IPS DF 6.9 (cell line): ENCODE measurements at places on chromosomes 5 and 9.

DNA sequence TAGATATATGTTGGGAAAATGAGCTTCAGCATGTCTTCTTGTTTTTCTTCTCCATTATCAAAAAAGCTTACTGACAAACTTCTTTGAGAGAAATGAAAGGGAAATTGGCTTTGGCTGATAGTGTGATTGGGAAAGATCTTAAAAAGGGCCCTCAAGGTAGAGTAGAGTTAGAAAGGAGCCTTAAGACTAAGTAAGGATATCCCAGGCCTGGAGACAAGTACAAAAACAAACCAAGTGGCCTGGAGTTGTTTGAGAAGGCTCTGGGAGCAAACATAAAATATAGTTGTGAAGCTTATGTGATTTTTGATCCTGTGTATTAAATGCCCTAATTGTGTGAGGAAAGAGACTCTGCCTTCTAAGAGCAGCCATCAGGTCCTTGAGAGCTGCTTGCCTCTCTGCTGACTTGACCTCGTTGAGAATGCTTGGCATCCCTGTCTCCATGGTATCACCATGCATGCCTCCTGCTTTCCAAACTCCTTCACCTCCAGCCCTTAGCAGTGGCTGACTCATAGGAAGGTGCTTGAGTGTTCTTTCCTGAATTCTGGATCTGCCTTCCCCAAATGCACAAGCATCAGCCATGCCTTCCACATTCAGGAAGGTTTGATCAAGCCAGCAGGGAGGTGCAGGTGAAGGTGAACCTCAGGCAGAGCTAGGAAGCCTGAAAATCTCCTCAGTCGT lies 78.9 kb downstream of the SMARCA2 start:
- no peaks in the 10 kb centered on the region for H3K27me3 ChIP-seq
- no peaks in the 10 kb centered on the region for H3K36me3 ChIP-seq
- no peaks in the 10 kb centered on the region; the same call in 1 of the 2 replicates for H3K4me1 ChIP-seq
- DNase-seq = peak; percentile 20
- H3K27ac ChIP-seq = no peak overlapping the region
- H3K4me3 ChIP-seq = no peak overlapping the region

DNA sequence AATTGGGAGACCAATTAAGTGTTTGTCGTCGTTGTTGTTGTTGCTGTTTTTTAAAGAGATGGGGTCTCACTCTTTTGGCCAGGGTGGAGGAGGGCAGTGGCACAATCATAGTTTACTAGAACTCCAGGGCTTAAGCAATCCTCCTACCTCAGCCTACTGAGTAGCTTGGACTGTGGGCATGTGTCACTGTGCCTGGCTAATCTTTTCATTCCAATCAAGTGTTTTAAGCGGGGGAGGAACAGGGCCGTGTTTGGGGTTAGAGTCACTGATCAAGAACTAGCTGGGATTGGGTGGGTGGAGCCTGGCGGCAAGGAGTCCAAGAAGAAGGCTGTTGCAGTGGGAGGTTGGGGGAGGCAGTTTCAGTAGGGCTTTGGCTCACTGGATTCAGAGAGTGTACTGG lies 13.8 kb downstream of the SNX30 start:
- no peaks in the 10 kb centered on the region for H3K36me3 ChIP-seq
- H3K27me3 ChIP-seq = no peaks in the 10 kb centered on the region
- no peak overlapping the region for H3K4me3 ChIP-seq
- no peak overlapping the region for H3K27ac ChIP-seq
- H3K4me1 ChIP-seq = 0 out of 2 replicates have a peak, but pooled peaks cover 1% of the 10 kb centered on the region

- DNase-seq = no peak
- no peaks in the 10 kb centered on the region for H3K4me1 ChIP-seq
- no peaks in the 10 kb centered on the region for H3K27me3 ChIP-seq
- no peaks in the 10 kb centered on the region for H3K36me3 ChIP-seq
These were observed 166.7 kb upstream of the SNX2 start for GRCh38 chr5:122608222-122608621.

DNA sequence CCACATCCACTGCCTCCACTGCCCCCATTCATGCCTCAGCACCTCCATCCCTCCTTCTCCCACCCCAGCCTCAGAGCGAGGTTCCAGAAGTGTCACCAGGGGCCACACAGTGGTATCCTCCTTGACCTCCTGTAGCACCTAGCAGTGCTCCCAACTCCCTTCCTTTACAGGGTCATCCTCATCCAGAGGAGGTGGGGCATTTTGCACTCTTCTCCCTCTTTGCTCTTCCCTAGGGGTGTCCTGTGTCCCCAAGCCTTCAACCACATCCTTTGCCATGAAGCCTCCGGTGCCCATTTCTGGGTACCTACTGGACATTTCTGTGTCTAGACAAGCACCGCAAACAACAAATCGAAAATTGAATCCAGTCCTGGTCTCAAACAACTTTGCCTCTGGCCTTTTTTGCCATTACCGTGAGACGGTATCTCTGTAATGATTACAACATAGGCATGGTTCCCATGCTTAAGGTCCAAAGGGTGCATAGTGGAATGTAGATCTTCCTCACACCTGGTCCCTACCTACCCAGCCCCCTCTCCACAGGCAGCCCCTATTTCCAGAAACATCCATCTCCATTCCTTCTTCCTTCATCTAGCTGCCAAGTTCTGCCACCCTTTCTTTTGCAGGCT lies 17.6 kb downstream of the WWC1 start:
- H3K27me3 ChIP-seq = no peaks in the 10 kb centered on the region; the same call in 1 of the 2 replicates
- peaks cover 2% of the 10 kb centered on the region; the same call in 1 of the 2 replicates for H3K4me1 ChIP-seq
- no peak overlapping the region for H3K4me3 ChIP-seq
- H3K36me3 ChIP-seq = no peaks in the 10 kb centered on the region

- no peak within 1 kb of the TSS for H3K27ac ChIP-seq
- H3K4me1 ChIP-seq = peaks cover 9% of the 10 kb centered on the region
- H3K36me3 ChIP-seq = no peaks in the 10 kb centered on the region
- H3K4me3 ChIP-seq = peak within 1 kb of the TSS; percentile 79
These were observed at the start of gene GPSM1 for GRCh38 chr9:136327304-136327974. GPSM1 (plus strand) TSS chr9:136327539; CDS start chr9:136327696, 157 bp downstream.

DNA sequence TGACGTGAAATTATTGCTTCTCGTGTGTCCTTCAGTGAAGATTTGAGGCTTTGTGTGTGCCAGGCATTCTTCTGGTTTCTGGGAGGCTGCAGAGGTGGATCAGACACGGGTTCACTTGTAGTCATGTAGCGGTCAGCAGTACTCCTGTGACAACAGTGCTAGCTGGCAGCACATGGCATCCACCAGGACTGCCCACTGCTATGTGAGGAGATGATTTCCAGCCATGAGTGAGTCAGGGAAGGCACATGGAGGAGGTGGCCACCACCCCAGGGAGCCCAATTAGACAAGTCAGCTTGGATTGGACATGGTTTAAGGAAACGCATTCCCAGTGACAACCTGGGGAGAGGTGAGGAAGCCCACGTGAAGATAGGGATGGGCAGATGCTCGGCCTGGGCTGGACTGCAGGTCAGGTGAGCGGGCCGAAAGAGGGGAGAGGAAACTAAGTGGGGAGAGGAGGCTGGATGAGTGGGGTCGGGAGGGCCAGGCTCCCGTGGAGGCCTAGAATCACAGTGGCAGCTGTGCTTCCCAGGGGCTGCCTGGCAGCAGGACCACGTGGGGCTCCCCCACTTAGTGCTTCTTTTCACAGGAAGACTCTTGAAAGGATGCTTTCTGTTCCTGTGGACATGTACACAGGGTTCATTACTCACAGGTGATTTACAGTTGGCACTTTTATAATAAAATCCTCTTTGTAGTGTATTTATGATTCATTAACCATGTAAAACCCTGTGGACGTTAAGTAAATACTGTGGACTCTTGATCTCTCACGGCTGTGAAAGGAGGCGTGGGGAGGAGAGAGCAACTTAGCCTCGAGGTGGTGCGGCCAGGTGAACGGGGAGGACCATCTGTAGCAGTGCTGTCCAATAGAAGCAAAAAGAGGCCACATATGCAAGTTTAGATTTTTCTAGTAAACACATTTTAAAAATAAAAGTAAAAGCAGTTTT lies 80.0 kb upstream of the OTULINL start:
- no peak overlapping the region for H3K27ac ChIP-seq
- H3K27me3 ChIP-seq = no peaks in the 10 kb centered on the region
- H3K36me3 ChIP-seq = peaks cover 15% of the 10 kb centered on the region
- H3K4me1 ChIP-seq = no peaks in the 10 kb centered on the region
- DNase-seq = no peak
- no peak overlapping the region for H3K4me3 ChIP-seq

DNA sequence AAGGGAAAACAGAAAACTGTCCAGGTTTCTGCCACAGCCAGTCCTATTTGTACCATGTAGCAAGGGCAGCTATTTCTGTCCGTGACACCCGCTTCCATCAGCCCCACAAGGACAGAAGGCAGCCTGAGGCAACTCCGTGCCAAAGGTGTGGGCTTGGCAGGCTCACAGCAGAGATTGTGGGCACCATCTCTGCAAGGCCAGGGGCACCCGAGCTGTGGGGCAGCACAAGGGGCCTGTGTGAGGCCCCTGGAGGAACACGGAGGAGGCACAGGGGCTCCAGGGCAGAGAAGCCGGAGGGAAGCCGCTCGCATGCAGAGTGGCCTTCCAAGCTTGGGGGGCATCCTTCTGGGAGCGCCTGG lies 43.5 kb downstream of the COL23A1 start:
- no peak overlapping the region for H3K4me3 ChIP-seq
- DNase-seq = no peak
- no peaks in the 10 kb centered on the region for H3K36me3 ChIP-seq
- H3K27me3 ChIP-seq = no peaks in the 10 kb centered on the region
- no peak overlapping the region for H3K27ac ChIP-seq
- peaks cover 2% of the 10 kb centered on the region; the same call in 1 of the 2 replicates for H3K4me1 ChIP-seq

DNA sequence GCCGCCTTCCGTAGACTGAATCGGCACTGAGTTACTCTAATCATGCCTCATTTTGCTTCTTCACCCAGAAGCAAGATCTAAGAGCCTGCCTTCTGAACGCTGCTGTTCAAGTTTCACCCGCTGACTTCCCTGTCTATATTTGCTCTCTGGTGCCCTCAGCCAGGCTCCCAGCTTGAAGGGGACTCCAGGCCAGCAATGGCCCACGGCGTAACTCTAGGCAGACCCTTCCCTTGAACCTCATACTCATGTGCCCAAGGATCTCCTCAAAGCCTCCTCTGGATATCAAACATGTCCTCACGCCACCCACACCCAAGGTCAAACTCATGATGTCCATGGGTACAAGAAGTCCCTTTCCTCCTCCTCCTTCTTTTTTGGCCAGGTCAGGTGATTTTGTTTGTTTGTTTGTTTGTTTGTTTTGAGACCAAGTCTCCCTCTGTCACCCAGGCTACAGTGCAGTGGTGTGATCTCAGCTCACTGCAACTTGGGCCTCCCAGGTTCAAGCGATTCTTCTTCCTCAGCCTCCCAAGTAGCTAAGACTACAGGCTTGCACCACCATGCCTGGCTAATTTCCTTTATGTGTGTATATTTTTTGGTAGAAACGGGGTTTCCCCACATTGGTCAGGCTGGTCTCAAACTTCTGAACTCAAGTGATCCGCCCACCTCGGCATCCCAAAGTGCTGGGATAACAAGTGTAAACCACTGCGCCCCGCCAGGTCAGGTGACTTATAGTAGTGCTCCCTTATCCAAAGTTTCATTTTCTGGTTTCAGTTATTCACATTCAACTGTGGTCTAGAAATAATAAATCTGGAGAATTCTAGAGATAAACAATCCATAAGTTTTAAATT lies 239.0 kb downstream of the SYK start:
- H3K27me3 ChIP-seq = no peaks in the 10 kb centered on the region
- H3K4me1 ChIP-seq = peaks cover 2% of the 10 kb centered on the region; the same call in 1 of the 2 replicates
- H3K36me3 ChIP-seq = no peaks in the 10 kb centered on the region

DNA sequence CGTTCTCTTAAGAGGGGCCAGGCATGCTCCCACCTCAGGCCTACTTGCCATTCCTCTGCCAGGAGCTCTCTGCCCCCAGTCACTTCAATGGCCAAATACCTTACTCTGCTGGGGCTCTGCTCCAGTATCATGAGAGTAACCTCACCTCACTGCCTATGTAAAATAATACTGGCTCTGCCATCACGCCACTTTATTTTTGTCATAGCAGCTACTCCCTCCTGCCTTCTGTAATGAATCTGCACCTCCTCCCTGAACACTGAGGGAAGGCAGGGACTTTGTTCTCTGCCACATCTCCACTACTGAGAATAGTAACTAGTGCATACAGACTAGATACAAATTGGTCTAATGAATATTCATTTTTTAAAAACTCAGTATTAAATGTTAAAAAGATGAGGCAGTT lies 33.8 kb downstream of the MACROH2A1 start:
- no peaks in the 10 kb centered on the region for H3K27me3 ChIP-seq
- no peaks in the 10 kb centered on the region; the same call in 1 of the 2 replicates for H3K4me1 ChIP-seq
- no peak for DNase-seq
- H3K4me3 ChIP-seq = no peak overlapping the region
- no peak overlapping the region for H3K27ac ChIP-seq

DNA sequence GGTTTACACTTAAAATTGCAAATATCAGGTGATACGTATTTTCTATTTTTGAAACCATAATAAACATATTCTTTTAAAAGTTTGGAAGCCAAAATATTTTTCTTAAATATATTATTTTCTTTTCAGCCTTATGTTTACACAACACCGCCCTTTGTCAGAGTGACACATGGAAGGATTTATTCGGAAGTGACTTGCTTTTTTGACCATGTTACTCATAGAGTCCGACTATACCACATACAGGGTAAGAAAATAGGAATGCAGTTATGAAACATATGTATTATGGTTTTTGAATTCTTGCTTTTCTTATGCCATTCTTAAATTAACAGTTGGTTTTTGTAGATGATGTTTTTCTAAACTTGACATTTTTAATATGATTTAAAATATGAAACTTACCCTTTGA lies 133.9 kb downstream of the MAN2A1 start:
- H3K27me3 ChIP-seq = no peaks in the 10 kb centered on the region
- H3K4me1 ChIP-seq = no peaks in the 10 kb centered on the region
- H3K27ac ChIP-seq = no peak overlapping the region
- H3K36me3 ChIP-seq = no peaks in the 10 kb centered on the region
- no peak for DNase-seq
- no peak overlapping the region for H3K4me3 ChIP-seq
